ENCODE measurements at places on chromosomes 6 and 20.

DNA sequence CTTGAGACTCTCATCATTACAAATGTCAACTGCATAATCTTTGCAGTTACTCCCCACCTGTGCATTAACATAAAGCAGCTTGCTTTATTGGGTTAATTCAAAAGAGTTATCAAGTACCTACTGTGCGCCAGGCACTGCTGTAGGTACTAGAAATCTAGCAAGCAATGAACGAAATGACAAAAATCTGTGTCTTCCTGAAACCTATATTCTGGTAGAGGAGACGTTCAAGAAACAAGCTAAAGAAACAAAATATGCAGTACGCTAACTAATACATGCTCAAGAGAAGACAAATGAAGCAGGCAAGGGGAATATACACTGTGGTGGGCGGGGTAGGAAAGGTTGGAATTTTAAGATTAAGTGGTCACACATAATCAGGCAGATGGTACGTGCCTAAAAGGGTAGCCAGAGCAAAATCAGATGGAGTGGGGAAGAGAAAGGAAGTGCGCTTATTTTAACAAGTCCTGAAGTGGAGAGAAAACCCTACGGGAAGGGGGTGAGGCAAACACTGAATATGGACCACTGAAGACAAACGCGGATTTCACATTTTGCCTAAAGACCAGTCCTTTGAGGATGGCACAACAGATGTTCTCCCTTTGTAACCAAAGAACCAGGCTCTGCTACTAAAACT, 1.2 kb downstream of the ELOVL2 start:
- DNase-seq: no peak

DNA sequence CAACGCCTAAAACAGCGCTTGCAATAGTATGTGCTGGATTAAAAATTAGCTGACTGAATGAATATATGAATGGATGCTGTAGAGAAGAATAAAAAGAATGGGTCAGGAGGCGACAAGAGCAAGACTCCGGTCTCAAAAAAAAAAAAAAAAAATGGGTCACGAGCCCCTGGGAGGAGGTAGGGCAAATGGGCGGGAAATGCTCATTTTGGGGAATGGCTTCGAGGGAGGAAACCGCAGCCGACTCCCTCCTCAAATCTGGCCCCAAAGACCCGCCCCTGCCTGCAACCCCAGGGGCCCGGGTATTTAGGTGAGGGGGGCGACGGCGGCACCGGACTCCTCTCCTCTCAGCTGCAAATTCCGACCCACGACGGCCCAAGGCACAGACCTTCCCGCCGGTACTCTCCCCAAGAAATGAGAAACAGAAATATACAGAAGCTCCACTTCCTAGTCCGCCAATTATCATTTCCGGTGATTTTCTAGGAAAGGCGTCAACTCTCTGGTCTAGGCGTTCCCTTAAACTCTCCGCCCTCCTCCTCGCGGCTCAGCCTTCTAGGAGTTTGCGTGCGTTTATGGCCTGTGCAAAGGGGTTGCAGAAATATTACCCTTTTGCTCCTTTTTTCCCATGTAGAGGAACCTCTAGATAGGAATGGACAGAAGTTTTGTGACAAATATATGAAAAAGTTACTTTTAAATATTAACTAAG, at the start of gene ZNF311:
ZNF311 (minus strand) TSS at position 133 of the 703 bp plus-strand sequence. CDS start 1,361 bp downstream, outside the sequence.
- DNase-seq: no peak

DNA sequence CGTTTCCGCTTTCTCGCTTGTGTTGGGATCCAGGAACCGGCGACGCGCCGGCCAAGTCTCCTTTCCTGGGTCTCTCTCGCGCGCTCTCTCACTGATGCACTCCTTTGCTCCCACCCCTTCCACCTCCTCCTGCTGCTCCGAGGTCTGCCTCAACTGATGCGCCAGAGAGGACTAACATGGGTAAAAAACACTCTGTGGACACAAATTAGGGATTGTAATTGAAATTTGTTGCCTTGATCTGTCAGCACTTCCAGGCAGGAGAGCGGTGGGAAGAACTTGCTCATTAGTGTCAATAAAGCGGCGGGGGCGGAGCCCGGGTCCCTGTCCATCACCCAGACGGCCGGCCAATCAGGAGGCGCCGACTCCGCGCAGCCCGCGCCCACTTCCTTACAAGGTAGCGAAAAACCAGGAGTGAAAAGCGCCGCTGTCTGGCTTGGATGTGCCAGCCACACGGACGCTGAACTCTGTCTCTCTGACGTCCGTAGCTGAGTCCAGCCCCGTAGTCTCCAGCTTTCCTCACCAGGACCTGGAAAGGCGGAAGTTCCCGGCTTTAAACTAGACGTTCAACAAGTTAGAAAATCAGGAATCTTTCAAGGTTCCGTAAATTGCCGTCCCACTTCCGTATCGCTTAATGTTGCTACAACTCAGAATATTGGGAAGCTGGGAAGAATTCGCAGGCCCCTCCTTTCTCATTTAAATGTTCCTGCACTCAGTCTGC, at the start of gene TBX18:
TBX18 (minus strand) TSS at position 267 of the 718 bp plus-strand sequence. CDS start 417 bp downstream, outside the sequence.
- DNase-seq: no peak

GRCh38 chr6:33634161-33634727, 13.1 kb downstream of the ITPR3 start:
- no peak for DNase-seq

GRCh38 chr6:20433321-20433720, 31.6 kb downstream of the E2F3 start:
- no peak for DNase-seq

DNA sequence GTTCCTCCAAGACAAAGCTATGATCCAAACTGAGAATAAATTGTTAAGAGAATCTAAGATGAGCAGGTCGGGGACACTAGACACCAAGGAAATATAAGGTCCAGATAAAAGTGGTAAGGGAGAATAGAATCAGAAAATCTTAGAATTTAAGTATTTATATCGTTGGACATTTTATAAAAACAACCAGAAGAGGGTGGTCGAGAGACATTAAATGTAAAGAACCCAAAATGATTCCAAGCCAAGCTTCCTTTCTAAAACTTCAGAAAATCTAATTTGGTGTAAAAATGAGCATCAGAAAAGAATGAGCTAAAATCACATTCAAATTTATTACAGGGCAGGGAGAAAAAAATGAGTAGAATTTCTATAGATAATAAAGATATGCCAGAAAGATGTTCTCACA, 97.8 kb upstream of the OGFRL1 start:
- peak; percentile 12 for DNase-seq

DNA sequence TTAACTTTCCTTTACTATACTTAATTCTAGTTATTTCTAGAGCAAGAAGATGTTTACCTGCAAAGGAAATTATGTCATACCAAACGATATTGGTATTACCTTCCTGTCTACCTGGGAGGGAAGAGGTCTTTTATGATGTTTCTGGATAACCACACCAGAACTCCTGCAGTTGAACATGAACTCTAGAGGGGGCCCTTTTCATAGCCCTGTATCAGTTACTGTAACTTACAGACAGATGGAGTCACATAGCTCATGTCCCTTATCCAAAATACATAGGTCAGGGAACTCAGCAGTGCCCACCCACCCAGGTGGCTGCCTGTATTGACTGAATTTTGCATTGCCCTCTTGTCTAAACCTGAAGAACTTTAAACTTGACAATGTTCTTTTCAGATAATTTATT, 35.1 kb upstream of the MYL9 start:
- DNase-seq: peak; percentile 41

- DNase-seq: peak; percentile 31
These were observed 38.6 kb downstream of the GHRH start for GRCh38 chr20:37223053-37223452.

- DNase-seq: no peak
These were observed 105.6 kb downstream of the ZDHHC14 start for GRCh38 chr6:157486572-157486971.

DNA sequence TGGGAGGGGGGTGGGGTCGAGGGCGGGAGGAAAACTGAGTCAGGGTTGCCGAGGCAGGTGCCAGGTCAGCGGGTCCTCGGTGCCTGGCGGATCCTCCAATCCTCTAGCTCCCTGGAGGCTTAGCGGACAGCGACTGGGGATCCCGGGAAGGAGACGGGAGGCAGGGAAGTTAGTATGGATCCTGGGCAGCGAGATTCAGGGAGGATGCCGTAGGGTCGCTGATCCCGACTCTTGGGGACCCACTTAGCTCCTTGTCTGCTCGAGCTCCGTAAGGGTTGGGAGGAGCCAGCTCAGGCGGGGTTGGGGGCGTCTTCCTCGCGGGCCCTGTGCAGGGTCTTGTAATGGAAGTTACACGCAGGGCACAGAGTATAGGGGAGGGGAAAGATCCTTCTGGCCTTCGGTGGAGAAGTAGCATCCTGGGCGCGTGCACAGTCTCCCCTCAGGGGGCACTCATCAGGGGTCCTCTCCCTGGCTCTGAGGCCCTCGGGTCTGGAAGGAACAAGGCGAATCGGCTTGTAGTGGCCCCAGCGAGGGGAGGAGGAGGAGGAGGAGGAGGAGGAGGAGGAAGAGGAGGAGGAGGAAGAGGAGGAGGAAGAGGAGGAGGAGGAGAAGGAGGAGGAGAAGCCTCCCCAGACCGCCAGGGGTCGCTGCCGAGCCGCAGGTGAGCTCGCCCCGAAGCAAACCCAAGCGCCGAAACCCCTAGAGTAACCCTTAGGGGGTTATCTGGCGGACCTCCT, 6.4 kb upstream of the SLC12A5 start:
- peak; percentile 71 for DNase-seq

Measured in GM12865 (cell line).